SHP77 (cell line): ENCODE measurements at places on chromosomes 7 and 10.
A peak's percentile ranks its signal among the peaks of the same experiment; 100 is the strongest.

DNA sequence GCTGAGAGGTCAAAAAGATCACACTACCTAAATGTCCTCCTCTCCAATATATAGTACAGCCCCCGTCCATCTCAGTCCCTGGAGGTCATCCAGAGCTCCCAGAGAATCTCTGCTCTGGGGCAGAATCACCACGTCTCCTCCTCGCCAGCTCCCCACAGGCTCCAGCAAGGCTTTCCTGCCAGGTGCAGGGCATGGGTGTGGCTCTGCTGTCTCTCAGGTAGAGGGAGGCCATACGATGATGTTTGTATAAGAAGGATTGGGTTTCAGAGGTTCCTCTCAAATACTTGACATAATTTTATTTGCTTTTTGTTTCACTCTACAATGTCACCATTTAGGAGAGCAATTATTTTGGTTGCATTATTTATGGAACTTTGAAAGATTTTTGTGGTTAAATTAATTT, 98.3 kb upstream of the PRSS58 start:
- no peak for DNase-seq

- no peak for DNase-seq
Measured at GRCh38 chr7:23468526-23469149, 1.7 kb downstream of the IGF2BP3 start.

- peak; percentile 68 for DNase-seq
Measured at GRCh38 chr7:108067844-108068243, 62.3 kb downstream of the LAMB4 start.

- peak; percentile 43 for DNase-seq
Measured at GRCh38 chr7:17299483-17299991, 1.1 kb downstream of the AHR start.

DNA sequence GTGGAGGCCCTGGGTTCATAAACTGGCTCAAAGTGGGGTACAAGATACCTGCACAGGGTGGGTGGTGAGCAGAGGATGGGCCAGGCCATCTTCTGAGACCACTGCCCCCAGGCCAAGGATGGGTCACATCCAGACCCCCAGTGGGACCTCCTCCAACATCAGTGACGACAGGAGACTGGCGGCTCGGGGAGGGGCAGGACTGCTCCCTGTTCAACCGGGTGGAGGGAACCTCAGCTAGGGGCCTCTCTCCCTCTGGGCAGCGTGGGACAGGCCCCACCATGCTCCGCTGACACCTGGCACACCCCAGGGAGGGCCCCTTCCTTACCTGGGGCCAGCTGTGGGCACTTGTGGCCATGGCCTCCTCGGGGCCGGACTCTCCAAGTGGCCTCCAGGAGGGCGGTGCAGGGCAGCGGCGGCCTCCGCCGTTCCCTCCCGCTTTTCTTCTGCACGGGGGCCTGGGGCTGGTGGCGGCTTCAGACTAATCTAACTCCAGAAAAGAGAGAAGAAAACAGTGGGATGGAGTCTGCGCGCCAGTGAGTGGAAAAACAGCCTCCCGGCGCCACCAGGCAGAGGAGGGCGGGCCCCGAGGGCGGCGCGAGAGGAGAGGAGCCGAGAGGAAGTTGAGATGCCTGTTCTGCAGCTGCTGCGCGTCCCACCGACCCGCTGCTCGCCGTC, at the start of gene CALHM2:
Gene CALHM2 (minus strand): TSS at position 540 of the 675 bp plus-strand sequence. CDS start 2,429 bp downstream, outside the sequence.
- DNase-seq: peak; percentile 14

- no peak for DNase-seq
Measured at GRCh38 chr7:78224923-78225322, 426.4 kb downstream of the PHTF2 start.

GRCh38 chr7:64463636-64464375, 99.1 kb downstream of the ZNF680 start:
- peak; percentile 49 for DNase-seq

DNA sequence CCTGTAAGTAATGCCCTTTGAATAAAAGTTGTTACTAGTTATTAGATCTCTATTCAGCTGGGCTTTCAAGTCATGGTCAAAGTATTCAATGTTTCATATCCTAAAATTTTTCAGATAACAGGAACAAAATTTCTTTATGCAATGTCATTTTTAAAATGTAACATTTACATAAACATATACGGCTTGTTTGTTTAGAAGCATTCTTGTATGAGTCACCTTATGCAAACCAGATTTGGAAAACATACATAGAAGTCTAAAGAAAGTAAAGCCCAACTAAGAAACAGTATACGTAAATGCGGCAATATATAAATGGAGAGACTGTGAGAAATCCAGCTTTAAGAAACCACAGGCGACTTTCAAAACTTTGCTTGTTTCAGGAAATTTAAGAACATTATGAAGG, 10.5 kb downstream of the TMEM168 start:
- DNase-seq: no peak
